ENCODE measurements at places on chromosomes 4 and X. TPM values are rescaled to one million over a fixed set of nuclear protein-coding genes. Genes with fewer than 3 reads are reported as not detected.

DCAF4L1 gene
- 0.18 TPM for total RNA-seq

H2BW2 gene
- not detected for total RNA-seq

STBD1 gene
- 2.6 TPM for total RNA-seq

SPANXD gene
- not detected for total RNA-seq

IBSP gene
- not detected for total RNA-seq

EFHC2 gene
- not detected for total RNA-seq

MAGED4B gene
- 7.9 TPM for total RNA-seq

SORBS2 gene
- total RNA-seq = 46.2 TPM

DNA sequence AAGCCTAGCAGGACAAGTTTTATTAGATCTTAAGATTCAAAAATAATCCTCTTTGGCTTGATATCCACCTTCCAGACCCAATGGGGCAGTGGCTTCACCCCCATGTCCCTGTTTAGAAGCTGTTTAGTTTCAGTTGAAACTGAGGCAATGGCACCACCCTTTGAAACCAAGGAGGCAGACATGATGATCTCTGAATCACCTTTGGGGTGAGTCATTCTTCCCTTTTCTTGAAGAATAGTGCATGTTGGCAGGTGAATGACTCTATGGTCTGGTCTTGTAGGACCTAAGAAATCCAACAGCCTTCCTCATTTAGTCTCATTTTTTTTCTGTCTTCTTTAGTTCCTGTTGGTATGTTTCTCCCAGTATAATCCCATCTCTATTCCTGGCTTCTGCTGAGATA, 29.5 kb upstream of the BMP15 start:
- DNase-seq = no peak

DNA sequence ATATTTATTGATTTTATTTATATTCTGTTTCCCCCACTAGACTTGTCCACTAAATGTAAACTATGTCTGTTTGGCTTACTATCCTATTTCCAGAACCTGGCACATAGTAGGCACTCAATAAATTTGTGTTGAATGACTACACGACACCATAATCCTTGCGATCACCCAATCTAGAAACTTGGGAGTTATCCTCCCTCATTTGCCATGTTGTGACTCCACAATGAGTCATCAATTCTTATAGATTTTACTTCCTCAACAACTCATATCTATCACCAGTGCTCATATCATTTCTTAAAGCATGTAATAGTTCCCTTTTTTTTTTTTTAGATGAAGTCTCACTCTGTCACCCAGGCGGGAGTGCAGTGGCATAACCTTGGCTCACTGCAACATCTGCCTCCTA, 39.9 kb upstream of the VAMP7 start:
- DNase-seq = no peak

DNA sequence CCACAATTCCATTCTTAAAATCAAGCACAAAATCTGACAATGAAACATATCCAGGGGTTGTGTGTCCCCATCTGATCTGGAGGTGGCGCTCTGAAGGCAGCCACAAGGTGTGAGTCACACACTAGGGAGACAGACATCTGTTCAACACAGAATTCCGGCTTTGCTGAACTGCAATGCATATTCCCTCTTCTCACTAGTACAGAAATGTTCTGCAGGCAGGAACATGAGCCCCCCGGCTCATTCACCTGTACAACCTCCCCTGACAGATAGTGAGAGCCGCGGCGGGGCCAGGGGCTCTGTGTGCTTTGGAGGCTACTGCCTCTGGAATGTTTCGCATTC, 41.9 kb downstream of the WDR1 start:
- no peak for DNase-seq

GRCh38 chr4:67575232-67576058, 16.9 kb downstream of the STAP1 start:
- no peak for DNase-seq

DNA sequence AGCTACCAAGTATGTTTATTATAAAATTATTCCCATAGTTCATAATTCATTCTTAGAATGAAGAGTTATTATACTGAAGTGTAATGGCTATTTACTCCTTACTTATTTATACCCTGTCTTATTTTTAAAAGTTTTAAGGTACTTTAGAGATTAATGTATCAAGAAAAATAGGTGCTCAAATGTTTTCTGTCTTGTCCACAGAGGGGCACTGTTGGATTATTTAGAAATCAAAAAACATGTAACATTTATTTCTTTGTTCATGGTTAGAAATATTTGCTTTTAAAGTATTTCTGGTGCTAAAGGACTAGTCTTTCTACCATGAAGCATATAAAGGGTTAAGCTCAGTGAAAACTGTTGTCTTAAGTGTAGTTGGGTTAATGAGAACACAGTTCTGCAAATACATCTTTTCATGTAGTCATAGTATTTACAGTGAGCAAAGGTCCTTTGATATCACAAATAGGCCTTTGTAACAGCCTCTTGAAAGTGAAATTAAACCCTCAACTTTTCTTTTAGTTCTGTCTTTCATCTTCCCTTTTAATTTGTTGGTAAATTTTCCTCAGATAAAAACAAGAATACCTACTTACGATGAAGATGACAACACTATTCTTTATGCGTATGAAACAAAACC, 7.7 kb downstream of the SCML1 start:
- DNase-seq = no peak

DNA sequence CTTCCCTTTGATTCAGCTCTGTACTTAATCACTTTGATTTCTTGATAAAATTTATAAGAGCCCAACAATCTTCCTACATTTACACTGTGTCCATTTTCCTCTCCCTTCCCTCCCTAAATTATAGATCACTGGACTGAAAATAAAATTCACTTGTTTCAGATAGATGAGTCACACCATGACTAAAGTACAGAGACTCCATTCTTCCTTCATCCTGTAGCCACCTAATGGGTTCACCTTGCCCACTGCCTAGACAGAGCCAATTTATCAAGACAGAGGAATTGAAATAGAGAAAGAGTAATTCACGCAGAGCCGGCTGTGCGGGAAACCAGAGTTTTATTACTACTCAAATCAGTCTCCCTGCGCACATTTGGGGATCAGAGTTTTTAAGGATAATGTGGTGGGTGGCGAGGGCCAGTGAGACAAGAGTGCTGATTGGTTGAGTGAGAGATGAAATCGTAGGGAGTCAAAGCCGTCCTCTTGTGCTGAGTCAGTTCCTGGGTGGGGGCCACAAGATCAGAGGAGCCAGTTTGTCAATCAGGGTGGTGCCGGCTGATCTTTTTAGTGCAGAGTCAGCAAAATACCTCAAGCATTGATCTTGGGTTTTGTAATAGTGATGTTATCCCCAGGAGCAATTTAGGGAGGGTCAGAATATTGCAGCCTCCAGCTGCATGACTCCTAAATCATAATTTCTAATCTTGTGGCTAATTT, 71.3 kb upstream of the MED14 start:
- DNase-seq = no peak

DNA sequence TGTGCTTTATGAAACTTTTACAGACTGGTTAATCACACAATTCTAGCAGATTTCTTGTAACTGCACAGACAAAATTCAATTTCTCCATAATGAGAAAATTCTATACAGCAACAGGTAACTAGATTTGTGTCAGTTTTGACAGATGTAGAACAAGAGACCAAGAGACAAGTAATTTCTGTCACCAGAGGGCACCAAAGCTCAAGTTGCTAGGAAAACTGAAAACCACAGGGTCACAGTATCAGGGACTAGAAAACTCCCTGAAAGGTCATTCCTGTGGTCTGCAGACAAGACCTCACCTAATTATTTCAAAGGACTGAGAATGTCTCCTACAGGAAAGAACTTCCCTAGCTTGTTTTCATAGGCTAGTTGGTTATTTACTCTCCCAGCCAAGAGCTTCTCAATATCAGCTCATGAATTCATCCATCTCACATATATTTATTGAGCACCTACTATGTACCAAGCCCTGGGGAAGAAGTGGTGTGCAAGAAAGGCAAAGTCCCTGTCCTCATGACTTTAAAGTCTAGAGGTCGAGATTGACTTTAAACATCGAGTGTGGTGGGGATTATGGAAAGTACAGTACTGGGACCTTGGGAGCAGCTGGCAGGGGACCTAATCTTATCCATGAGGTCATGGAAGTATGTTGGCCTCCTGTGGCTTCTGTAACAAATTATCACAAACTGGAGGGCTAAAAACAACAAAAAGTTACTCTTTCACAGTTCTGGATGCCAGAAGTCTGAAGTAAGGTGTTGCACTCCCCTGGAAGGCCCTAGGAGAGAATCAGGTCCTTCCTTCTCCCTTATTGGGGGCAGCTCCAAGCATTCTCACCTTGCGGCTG, 47.8 kb upstream of the SETD7 start:
- no peak for DNase-seq

- no peak for DNase-seq
Measured at GRCh38 chr4:46656071-46656470, 253.0 kb downstream of the COX7B2 start.

DNA sequence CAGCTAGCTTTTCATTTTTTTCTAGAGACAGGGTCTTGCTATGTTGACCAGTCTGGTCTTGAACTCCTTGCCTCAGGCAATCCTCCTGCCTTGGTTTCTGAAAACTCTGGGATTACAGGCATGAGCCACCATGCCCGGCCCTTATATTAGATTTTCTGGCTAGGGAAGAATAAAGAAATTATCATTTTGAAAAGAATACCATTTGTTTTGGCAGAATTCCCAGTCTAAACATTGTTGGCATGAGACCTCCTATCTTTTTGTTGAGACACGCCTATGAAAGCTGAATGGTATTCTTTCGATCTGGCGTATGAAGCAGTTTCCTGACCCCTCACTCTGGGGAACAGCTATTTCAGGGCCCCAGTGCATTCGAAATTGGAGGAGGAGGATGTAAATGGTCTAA, 107.0 kb downstream of the REPS2 start:
- DNase-seq = no peak

DNA sequence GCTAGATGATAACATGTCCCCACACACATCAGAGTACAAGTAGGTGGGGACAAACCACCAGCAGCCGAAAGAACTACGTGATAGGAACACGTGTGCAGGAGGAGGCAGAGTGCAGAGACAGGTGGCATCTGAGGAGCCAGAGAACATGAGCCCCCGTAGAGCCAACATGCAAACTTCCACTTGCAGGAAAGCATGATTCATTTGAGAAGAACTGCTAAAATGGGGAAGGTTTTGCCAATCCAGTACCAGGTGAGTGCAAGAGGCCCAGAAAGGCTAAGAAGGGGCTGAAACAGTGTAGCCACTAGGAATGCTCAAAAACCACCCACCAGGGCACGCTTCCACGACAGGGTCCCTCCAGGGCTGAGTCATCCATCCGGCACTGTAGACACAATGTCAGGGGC, 149.8 kb upstream of the TENM3 start:
- no peak for DNase-seq

- DNase-seq = no peak
Measured at GRCh38 chr4:76251441-76252270, at the start of gene FAM47E. Gene FAM47E (plus strand): TSS chr4:76251721. CDS start chr4:76251747, 26 bp downstream.

GRCh38 chrX:50071494-50071893, 129.3 kb downstream of the AKAP4 start:
- no peak for DNase-seq

GRCh38 chr4:5503336-5503936, 204.9 kb downstream of the EVC2 start:
- DNase-seq = no peak

DNA sequence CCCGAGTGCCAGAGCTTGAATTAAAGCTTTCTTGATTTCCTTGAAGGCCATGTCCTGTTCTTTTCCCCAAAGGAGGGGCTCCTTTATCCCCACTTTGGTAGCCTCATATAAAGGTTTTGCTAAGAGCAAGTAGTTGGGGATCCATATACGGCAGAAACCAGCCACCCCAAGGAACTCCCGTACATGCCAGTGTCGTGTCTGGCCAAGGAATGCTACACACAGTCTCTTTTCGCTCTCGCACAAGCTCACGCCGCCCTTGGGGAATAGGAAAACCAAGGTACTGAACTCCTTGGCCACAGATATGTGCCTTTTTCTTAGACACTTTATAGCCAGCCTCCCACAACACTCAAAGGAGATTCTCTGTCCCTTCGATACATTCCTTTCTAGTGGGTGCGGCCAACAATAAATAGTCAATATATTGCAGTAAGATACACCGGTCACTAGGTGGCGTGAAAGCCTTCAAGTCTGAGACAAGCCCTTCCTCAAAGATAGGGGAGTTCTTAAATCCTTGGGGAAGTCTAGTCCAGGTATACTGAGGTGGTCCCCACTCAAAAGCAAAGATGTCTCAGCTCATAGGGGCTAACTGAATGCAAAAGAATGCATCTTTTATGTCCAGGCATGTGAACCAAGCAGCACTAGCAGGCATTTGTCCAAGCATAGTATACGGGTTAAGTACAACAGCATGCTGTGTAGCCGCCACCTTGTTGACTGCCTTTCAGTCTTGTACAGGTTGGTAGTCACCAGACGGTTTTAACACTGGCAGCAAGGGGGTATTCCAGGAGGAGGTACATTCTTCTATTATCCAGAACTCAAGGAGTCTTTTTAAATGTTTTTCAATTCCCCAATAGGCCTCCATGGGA, 57.8 kb upstream of the XAGE1B start:
- DNase-seq = peak; percentile 17

- DNase-seq = peak; percentile 10
Measured at GRCh38 chr4:107153228-107153627, 117.1 kb upstream of the DKK2 start.

DNA sequence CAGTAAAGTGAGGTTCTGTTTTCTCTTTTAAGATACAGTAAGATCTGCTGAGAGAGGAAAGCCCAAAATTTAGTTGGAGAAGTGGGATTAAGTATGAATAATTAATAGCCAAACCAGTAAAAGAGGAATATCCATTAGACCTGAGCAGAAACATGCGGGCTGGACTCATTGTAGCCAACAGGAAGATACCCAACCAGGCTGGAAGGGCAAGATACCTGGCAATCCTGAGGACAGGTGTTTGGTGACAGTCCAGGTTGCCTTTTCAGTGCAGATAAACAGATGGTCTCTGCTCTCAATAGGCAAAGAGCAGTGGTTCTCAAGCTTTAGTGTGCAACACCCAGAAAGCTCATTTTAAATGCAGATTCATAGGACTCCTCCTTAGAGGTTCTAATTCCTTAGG, 980.8 kb upstream of the GRID2 start:
- DNase-seq = no peak

GRCh38 chr4:7775396-7775795, 164.3 kb downstream of the AFAP1 start:
- no peak for DNase-seq

DNA sequence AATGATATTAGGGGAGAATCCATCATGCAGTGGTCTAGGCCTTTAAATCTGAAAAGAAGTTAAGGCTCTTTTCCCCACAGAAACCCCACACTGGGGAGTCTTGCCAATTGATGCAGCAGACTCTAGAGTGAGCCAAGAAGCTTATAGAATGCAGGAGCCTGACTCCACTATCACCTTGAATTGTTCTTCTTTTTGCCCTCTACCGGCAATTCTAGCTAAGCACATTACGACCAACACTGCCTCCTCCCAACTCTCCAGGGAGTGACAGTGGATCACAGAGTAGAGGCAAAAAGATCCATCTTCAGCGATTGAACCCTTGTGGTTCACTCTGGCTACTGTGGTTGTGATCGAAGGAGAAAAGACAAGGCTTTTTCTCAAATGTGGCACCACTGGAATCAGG, 331.5 kb downstream of the NKX6-1 start:
- no peak for DNase-seq

All from pulmonary artery endothelial cell (primary cell).